Suprapubic skin (tissue), 4 donors: ENCODE measurements at places on chromosomes 13 and 19. TPM values are rescaled to one million over a fixed set of nuclear protein-coding genes. Genes with fewer than 3 reads are reported as not detected.
A peak's percentile ranks its signal among the peaks of the same experiment; 100 is the strongest.

The TTYH1 gene
- 11.2 TPM for total RNA-seq

The CYP4F8 gene
- total RNA-seq = 18.7 TPM

The CERS4 gene
- 116 TPM for total RNA-seq

The PRODH2 gene
- not detected for total RNA-seq

The WDR88 gene
- total RNA-seq = not detected

The SCAF1 gene
- 27.7 TPM for total RNA-seq

The EBI3 gene
- not detected for total RNA-seq

The NFIX gene
- total RNA-seq = 126 TPM

The ZNF536 gene
- total RNA-seq = 0.64 TPM

DNA sequence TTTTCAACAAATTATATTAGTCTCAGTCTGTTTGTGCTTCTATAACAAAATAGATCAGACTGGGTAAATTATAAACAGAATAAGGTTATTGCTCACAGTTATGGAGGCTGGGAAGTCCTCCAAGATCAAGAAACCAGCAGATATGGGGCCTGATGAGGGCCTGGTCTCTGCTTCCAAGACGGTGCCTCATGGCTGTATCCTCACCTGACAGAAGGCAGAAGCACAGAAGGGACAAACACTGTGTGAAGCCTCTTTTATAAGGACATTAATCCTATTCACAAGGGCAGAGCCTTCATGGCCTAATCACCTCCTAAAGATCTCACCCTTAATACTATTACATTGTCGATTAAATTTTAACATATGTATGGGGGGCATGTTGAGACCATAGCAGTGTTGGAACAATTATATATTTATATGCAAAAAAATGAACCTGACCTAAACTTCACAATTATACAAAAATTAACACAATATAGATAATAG is 12.7 kb downstream of the F10 start:
- peak; percentile 2 for DNase-seq

DNA sequence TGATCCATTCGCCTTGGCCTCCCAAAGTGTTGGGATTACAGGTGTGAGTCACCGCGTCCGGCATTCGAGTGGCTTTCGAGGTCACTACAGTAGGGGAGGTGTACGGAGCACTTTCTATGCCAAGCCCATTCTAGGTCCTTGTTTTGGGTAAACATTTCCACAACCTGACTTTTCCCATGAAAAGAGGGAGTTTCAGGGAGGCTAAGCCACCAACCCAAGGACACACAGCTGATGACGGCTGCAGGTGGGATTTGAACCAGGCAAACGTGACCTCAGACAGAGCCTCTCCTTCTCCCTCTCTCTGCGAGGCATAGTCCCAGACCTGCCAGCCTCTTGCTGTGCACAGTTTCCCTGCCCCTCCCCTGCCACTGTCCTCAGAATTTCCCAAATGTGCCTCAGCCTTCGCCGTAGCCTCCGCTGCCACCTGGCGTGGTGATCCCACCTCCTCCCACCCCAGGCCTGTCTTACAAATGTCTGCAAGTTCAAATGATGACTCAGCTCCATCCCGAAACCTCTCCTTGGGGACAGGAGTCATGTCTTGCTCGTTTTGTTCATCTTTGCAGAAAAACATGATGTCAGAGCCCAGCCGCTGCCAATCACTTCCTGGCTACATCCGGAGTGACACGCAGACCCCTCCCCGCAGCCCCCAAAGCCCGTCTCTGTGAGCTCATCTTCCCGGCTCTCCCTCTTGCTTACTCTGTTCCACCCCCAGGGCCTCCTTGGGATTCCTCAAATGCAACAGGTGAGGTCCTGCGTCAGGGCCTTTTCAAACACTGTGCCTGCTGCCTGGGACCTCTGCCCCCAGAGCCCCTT is 6.6 kb upstream of the GADD45B start:
- no peak for DNase-seq

GRCh38 chr19:40341601-40342482 is 6.4 kb downstream of the C19orf47 start:
- no peak for DNase-seq

GRCh38 chr19:45051929-45052579 is 13.2 kb downstream of the CLASRP start:
- DNase-seq = no peak

DNA sequence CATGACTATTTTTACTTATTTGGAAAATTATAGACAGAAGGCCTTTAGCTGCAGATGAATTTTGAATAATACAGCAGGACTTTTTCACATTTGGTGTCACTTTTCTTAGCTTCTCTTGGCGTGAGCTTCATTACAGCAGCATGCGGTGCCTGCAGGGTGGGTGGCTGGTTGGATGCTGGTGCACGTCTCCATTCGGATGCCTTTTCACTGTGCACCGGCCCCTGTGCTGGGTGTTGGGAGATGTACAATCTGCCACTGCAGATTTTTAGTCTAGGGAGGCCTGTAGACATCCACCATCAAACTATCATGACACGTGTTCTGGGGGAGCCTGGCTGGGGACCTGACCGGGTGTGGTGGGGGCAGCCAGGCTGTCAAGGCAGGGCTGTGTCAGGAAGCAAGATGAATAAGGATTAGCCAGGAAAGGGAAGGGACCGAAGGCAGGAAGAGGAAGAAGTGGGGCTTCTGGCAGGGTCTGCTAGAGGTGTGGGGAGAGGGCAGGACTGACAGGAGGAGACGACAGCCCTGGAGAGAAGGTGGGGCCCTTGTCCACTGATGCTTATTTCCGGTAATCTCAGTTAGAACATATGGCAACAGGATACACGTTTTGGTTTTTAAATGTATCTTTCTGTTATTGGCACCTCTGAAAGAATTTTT is 88.8 kb downstream of the ARHGEF7 start:
- DNase-seq = no peak

DNA sequence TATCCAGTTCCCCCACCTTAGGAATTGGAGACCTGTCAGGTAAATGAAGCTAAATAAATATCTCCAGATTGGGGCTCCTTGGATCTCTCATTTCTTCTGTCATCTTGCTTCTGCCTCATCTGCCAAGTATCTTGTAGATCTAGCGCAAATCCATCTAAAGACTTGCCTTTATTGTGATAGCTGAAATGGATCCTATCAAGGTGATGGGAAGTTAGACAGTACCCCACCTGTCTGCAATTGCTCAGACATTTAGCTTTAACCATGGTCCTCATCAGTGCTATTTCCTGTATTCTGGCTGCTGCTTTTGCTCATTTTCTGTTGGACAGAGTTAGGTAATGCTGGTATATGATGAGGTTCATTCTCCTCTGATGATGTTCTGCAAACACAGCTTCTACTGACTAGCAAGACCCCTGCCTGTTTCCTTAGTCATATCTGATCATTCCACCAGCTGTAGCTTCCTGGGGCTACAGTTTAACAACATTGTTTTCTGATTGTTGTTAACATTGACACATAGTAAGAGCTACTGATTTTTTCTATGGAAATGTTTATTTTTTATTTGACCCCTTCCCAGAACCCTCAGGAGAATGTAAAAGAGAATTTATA is 340.0 kb downstream of the DCT start:
- no peak for DNase-seq

- DNase-seq = no peak
Measured at GRCh38 chr13:29577136-29578051, 18.1 kb downstream of the SLC7A1 start.

DNA sequence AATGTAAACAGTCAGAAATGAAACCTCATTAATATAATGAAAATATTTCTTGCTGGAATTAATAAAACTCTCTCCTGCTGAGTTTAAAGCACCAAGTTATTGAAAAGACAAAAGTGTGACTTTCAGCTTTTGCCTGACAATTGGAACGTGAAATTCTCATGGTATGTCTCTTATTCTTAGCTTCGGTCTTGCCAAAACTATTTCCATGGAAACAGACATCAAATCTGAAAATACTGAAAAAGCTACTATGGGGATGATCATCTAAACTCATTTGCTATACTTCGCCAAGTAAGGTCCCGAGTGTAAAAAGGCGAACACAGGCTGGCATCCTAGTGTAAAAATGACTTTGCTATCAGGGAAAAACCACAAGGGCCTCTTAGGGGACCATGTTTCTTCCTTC is 22.8 kb downstream of the HTR2A start:
- DNase-seq = no peak

- no peak for DNase-seq
Measured at GRCh38 chr13:59898066-59898465, 265.7 kb downstream of the DIAPH3 start.

- DNase-seq = no peak
Measured at GRCh38 chr19:1001538-1002166, 1.4 kb downstream of the GRIN3B start.
